Fibroblast of villous mesenchyme (primary cell): ENCODE measurements at places on chromosomes 3 and 15. TPM values are rescaled to one million over a fixed set of nuclear protein-coding genes. Genes with fewer than 3 reads are reported as not detected.

MYL3 gene
- 0.97 and 1.7 TPM in 2 replicates for total RNA-seq

SENP7 gene
- 9.7 and 16.4 TPM in 2 replicates for total RNA-seq

TM6SF1 gene
- 1.7 and 2.6 TPM in 2 replicates for total RNA-seq

SUSD5 gene
- total RNA-seq = 1.3 and 2.2 TPM in 2 replicates

RARRES1 gene
- total RNA-seq = 6.4 and 8.2 TPM in 2 replicates

MNS1 gene
- 0.43 and 0.97 TPM in 2 replicates for total RNA-seq

SV2B gene
- total RNA-seq = not detected in 2 replicates

GNAT1 gene
- total RNA-seq = not detected in 2 replicates

ESYT3 gene
- total RNA-seq = under 0.01 TPM in 2 replicates

DPPA2 gene
- total RNA-seq = not detected in 2 replicates

CTDSPL gene
- 31.6 and 61.7 TPM in 2 replicates for total RNA-seq

MESP2 gene
- total RNA-seq = 0.32 and 0.43 TPM in 2 replicates

DNA sequence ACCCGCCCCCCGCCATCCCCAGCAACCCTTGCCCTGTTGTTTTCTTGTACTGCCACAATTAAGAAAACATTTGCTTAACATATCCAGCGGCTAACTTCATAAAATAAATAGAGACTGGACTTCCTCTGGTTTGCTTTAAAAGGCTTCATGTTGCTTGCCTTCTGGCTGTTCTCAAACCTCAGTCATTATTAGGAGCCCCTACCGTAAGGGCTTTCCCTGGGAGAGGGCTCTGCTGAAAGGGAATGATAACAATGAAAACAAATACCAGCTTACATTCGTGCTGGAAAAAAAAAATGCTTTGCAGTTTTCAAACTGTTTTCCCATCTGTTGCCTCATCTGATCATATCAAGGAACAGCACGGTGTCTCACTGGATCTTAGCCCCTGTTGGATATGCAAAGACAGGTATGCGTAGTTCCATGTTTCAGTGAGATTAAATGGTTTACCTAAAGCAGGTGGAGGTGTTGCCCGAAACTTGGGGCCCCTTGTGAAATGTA, 77.2 kb upstream of the VGLL4 start:
- DNase-seq = peak; percentile 67

- DNase-seq = no peak
Measured at GRCh38 chr15:44516436-44516835, 20.5 kb upstream of the EIF3J start.

DNA sequence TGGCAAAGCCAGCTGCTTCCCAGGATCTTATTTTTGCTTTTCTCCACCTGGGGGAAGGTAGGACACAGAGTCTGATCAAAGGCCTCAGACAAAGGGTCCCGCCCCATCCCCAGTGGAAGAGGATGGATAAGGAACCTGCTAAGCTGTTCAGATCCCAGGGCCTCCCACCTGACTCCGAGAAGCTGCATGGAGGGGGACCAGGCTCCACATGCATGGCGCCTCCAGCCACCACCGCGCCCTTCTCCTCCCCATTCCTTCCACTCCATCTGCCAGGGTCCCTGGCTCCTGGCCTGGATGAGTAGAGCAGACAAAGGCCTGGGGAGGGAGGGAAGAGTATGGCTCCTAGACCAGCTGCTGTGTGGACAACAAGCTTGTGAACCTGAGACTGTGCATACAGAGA, 20.0 kb upstream of the CRABP1 start:
- no peak for DNase-seq

GRCh38 chr3:112651516-112651915, 10.6 kb upstream of the CCDC80 start:
- DNase-seq = no peak

DNA sequence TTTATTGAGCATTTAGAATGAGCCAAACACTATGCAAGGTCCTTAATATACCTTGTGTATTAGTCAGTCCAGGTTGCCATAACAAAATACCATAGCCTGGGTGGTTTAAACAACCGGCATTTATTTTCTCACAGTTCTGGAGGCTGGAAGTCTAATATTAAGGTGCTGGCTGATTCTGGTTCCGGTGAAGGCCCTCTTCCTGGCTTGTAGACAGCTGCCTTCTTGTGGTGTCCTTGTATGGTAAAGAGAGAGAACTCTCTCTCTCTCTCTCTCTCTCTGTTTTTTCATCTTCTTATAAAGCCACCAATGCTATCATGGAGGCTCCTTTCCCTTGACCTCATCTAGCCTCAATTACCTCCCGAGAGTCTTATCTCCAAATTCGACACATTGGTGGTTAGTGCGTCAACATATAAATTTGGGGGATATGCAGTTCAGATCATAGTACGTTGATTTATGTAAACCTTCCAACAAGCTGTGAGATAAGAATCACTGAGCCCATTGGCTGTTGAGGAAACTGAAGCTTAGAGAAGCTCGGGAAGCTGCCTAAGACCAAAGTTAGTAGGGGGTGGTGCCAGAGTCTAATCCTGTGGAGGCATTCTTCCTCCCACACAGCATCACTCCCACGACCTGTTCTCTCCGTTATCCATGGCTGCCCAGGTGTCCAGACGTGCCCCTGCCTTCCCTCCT, 298.0 kb upstream of the PROK2 start:
- DNase-seq = no peak

DNA sequence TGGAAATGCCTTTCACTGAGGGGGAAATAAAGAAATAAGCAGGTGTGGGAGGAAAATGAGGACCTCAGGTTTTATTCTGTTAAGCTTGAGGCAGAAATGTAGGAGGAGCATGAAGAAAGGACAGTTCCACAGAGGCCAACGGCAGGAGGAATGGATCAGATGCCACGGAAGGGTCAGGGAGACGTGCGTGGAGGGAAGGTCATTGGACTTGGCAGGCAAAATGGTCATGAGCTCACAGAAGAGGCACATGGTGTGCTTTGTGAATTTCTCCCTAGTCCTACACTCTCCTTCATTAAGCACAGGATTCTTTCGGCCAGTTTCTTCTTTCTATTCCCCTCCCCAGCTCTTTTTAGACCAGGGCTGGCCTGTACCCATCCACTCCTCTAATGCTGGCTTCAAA, 32.5 kb upstream of the THSD4 start:
- DNase-seq = no peak

DNA sequence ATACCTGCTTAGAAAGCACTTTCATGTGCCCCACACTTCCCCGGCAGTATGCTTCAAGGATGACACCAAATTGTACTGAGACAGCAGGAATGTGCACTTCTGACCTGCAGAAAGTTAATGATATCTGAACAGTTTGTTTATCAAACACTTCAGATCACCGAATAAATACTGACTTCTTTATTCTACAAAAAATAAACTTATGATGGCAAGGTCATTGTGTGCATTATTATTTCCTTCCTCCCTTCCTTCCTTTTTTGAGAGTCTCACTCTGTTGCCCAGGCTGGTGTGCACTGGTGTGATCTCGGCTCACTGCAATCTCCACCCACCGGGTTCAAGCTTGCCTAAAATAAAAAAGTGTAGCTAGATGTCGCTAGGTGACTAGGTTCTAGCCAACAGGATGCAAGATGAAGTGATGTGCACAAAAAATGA, 80.3 kb downstream of the FAIM start:
- no peak for DNase-seq

GRCh38 chr3:47444103-47444502, 31.6 kb downstream of the SCAP start:
- DNase-seq = peak; percentile 26

- no peak for DNase-seq
Measured at GRCh38 chr3:73204841-73205240, 143.4 kb downstream of the EBLN2 start.

DNA sequence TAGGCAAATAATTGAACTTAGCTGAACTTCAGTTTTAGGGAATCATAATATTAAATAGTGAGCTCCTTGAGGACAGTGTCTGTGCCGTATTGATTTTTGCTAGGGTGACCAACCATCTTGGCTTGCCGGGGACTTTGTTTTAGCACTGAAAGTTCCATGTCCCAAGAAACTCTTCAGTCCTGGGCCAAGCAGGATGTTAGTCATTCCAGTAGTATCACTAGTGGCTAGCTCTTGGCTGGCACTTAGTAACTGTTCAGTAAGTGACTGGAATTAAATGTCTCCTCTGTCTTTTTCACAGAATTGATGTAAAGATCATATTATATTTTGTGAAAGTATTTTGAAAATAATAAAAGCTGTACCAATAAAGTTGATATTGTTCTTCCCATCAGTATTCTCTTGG, 42.3 kb downstream of the RSRC1 start:
- peak; percentile 10 for DNase-seq

- peak; percentile 94 for DNase-seq
Measured at GRCh38 chr3:183764847-183765731, 60.3 kb downstream of the MAP6D1 start.

GRCh38 chr3:43533009-43533408, 88.8 kb downstream of the ANO10 start:
- no peak for DNase-seq

GRCh38 chr15:57005244-57005643, 86.8 kb downstream of the TCF12 start:
- DNase-seq = peak; percentile 46

- DNase-seq = peak; percentile 0
Measured at GRCh38 chr3:69690-70089, 126.9 kb upstream of the CHL1 start.

- no peak for DNase-seq
Measured at GRCh38 chr15:66108483-66109265, 144.9 kb downstream of the MEGF11 start.

DNA sequence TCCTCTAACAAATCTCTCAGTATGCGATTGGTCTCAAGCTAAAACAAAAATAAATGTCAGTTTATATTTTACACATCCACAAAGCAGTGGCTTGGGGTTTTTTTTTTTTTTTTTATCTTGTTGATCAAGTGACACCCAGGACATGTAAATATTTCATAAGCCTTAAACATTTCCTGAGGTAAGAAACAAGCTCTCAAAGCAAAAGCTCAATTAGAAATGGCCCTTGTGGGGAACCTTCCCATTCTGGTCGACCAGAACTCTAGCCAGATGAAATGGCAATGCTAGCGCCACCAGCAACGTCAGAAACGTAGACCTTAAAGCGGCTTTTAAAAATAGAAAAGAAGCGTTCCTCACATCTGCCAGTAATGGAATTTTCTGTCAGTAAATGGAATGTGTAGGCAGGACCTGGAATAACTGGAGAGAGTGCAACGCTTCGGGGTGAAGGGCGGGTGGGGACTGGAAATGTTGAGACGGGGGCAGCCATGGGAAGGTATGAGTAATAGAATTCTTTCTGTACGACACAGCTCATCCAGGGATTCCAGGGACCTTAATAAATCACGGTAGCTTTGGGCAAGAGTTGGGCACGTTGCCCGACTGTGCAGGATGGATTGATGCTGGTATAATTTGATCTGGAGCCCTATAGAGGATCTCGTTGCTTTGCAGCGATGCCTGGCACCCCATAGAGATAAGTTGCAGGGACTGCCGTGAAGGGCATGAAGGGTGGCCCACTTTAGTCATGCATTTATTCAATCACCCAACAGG, 44.4 kb downstream of the BTD start:
- peak; percentile 93 for DNase-seq

DNA sequence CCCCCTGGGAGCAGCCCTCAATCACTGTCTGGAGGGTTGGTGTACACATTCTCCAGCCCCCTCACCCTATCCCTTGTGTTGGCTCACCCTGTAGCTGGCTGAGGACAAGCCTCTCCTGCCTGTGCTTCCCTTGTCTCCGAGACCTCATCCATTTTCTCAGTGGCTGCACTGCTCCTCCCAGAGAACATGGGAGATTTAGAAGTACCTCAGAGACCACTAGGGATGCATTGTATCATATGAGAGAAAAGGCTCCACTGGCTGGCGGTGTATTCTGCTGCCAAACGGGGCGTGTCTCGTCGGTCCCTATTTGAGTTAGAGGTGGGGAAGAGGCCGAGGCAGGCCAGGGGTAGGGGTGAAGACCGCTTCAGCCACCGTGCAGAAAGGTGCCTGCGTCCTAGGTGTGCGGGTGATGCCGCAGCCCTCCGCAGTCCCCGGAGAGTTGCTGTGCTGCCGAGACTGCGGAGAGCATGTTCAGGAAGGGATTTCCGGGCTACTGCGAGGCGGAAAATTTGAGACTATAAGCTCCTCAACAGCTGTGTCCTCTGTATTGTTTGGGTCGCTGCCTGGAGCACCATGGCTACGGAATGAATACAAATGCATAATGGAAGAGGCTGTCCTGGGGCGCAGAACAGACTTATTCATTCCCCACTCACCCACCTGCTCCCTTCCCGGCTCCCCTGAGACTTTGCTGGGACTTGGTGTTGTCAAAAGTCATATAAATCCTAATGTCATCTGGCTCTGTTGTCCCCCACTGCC, 43.8 kb downstream of the SPSB4 start:
- no peak for DNase-seq

DNA sequence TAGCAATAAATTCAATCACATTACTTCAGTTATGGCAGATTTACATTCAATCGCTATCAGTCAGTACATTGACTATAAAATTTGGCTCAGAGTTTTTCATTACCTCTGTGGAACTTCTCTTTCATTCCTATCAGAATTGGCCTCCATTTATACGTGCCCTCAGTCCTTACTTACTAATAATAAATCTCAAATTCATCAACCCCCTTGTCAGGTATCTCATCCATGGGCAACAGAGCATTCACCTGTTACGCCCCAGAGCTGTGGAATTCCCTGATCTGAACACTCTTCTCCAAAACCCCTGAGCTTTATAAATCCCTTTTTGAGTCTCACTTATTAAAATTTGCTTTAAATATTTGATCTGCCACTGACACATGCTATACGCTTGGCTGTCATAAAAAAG, 492.9 kb downstream of the GBE1 start:
- no peak for DNase-seq

GRCh38 chr15:65374821-65375401, 2.9 kb downstream of the IGDCC3 start:
- no peak for DNase-seq

GRCh38 chr3:40627095-40627494, 102.3 kb downstream of the ZNF621 start:
- DNase-seq = no peak

GRCh38 chr15:66722757-66723540, 20.9 kb downstream of the SMAD6 start:
- no peak for DNase-seq
